ENCODE measurements at places on chromosomes 12 and 14. TPM values are rescaled to one million over a fixed set of nuclear protein-coding genes. Genes with fewer than 3 reads are reported as not detected.

DNA sequence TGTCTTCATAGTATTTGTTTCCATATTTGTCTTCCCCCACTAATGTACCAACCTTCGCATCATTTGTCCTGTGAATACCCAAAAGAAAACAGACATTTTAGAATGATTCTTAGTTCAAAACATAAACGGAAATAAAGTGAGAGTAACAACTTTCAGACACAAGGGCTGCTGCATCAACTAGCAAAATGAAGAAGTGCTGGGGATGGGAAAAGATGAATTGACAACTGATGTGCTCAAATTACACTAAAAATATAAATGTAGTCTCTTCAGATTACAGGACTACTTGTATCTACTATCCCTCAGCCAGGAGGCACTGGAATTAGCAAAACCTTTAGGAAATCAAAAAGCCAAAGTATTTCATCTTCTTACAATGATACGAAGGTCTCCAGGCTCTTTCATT lies 743 bp downstream of the NDUFA12 start:
- peak overlapping the region; percentile 87 for H3K27ac ChIP-seq
- H3K27me3 ChIP-seq: no peaks in the 10 kb centered on the region
- no peak for DNase-seq
- peaks cover 27% of the 10 kb centered on the region for H3K4me1 ChIP-seq

GRCh38 chr12:110888256-110888991 lies 32.0 kb downstream of the MYL2 start:
- no peak overlapping the region for H3K27ac ChIP-seq
- no peak for DNase-seq
- peaks cover 3% of the 10 kb centered on the region for H3K4me1 ChIP-seq
- H3K27me3 ChIP-seq: peaks cover 30% of the 10 kb centered on the region
- no peaks in the 10 kb centered on the region for H3K36me3 ChIP-seq
- H3K4me3 ChIP-seq: no peak overlapping the region

DNA sequence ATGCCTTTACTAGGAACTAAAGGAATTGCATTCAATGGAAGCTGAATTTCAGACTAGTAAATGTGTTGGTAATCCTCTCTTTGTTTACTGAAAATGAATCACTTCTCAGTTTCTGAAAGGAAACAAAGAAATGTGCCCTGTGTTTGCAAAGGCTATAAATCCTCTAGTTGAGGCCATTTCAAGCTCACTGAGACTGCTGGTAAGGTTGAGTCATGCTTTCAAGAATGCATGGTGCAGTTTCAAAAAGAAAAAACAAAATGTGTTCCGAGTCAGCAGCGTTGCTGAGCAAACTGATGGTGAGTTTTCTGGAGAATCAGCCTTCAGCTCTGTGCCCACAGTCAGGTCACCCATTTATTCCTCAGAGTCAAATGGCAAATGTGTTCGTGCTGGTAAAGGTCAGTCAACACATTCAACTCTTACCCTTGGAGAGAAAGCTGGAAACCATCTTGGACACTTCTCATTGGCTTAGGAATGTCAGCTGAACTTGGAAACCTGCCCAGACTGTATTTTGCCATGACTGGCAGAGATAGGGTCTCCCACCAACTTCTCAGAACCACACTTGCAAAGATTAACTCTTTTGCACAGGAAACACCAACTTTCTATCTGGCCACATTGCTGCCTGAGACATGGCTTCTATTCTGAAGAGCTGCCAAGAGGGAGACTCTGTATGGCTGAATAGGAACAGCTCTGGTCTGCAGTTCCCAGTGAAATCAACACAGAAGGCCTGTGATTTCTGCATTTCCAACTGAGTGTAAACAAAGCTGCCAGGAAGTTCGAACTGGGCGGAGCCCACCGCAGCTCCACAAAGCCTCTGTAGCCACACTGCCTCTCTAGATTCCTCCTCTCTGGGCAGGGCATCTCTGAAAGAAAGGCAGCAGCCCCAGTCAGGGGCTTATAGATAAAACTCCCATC lies 484.4 kb downstream of the ATP23 start:
- H3K4me3 ChIP-seq: peak overlapping the region; percentile 30
- peaks cover 22% of the 10 kb centered on the region for H3K36me3 ChIP-seq
- no peak for DNase-seq

DNA sequence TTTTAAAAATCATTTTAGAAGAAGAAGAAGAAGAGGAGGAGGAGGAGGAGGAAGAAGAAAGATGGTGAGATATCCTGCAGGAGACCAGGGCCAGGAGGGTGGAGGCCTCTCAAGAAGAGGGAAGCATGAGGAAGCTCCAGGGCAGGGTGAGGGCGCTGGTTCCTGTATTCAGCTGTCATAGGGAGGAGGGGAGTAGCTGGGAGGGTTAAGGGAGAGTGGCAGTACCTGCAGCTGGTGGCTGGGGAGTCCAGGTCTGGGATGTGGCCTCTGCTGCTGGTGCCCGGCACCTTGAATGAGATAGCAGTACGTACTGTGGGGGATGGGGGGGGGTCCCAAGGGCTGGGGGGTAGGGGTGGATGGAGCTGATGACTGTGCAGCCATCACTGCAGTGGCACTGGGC lies 9.8 kb downstream of the RBP5 start:
- no peak overlapping the region for H3K4me3 ChIP-seq
- no peak for DNase-seq
- peaks cover 2% of the 10 kb centered on the region for H3K36me3 ChIP-seq

Gene RIMBP2
- not detected for total RNA-seq

DNA sequence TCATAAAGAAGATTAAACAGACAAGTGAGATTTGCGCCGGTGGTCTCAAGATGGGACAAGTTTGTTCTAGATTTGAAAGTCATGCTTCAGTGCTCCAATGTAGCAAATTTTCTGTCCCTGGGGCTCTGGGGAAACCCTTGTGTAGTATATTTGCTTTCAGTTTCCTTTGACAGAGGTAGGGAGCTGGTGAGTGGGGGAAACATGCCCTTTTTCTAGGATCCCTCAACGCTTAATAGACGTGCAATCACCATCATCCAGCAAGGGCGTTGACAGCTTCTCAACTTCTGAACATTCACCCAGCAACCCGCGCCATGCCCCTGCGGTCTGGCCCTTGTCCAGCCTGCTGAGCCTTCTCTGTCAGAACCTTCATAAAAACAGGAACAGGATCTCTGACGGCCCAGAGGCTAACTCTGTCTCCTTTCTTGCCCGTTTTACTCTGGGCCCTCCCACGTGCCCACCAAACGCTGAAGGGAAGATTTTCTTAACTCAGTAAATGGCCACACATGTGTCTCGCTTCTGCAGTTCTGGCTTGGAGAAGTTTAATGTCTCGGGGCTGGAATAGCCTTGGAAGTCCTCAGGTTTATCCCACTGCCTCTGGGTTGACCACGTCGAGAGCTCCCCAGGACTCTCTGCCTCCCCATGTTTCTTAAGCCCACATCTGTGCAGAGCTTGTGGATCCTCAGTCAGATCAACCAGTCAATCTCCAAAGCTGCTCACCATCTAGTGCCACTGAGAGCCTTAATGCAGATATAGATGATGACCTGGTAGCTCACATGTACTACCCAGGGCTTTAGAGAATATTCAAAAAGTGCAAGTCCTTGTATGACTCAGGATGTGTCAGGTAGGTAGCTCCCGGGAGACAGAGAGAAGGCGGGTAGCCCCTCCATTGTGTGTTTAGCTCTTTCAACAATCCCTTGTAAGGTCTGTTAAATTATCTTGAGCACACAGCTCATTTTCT lies 58.1 kb upstream of the CCND2 start:
- peaks cover 8% of the 10 kb centered on the region for H3K27me3 ChIP-seq
- no peaks in the 10 kb centered on the region for H3K4me1 ChIP-seq
- H3K27ac ChIP-seq: no peak overlapping the region
- H3K4me3 ChIP-seq: no peak overlapping the region

- no peak overlapping the region for H3K27ac ChIP-seq
- DNase-seq: no peak
- H3K4me3 ChIP-seq: no peak overlapping the region
- H3K4me1 ChIP-seq: peaks cover 5% of the 10 kb centered on the region
Observed at GRCh38 chr12:67419810-67420209, 150.7 kb downstream of the CAND1 start.

DNA sequence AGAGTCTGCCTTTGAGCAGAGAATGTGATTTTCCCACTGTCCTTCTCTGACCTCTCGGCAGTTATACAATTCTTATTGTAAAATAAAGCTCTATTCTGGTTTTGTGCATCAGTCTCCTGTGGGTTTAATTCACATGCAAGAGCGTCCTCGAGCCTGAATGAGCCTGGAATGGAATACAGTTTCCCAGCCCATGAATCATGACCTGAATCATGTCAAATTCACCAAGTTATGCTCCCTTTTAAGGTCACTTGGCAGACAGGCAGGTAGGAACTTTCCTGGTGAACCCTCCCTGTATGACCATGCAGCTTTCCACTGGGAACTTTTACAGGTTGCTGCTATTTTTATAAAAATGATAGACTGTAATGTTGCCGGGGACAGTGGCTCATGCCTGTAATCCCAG lies 41.7 kb downstream of the BICD1 start:
- DNase-seq: no peak
- no peaks in the 10 kb centered on the region for H3K4me1 ChIP-seq
- no peak overlapping the region for H3K4me3 ChIP-seq
- no peaks in the 10 kb centered on the region for H3K27me3 ChIP-seq

- H3K4me3 ChIP-seq: no peak within 1 kb of the TSS
- no peak within 1 kb of the TSS for H3K27ac ChIP-seq
- peaks cover 8% of the 10 kb centered on the region for H3K4me1 ChIP-seq
- DNase-seq: no peak
- H3K36me3 ChIP-seq: no peaks in the 10 kb centered on the region
- H3K27me3 ChIP-seq: no peaks in the 10 kb centered on the region
Observed at GRCh38 chr12:51887476-51888315, at the start of gene ANKRD33. Gene ANKRD33, plus strand, starts transcription at chr12:51888103. Its CDS starts 84 bp downstream, at chr12:51888187.

DNA sequence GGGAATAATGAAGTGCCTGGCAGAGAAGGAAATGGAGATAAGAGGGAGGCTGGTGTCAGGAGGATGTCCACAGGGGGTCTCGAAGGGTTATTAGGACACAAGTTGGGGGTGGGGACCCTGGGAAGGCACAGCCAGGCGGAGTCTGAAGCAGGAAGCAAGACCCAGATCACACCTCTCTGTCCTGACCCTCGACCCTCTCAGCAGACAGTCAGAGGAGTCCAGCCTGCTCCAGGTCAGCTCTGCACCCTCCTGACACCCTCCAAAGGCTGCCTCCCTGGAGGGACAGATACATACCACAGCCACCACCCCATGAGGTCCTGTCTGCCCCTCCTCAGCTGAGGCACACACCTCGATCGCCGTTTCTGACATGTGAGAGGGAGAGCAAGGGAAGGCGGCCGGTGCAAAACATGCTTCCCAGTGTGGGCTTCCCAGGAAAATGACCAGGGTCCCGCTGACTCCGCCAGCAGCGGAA lies 9.0 kb downstream of the BCL11B start:
- DNase-seq: no peak
- H3K27me3 ChIP-seq: peaks cover 90% of the 10 kb centered on the region
- H3K27ac ChIP-seq: no peak overlapping the region

Gene AQP2
- not detected for total RNA-seq

DNA sequence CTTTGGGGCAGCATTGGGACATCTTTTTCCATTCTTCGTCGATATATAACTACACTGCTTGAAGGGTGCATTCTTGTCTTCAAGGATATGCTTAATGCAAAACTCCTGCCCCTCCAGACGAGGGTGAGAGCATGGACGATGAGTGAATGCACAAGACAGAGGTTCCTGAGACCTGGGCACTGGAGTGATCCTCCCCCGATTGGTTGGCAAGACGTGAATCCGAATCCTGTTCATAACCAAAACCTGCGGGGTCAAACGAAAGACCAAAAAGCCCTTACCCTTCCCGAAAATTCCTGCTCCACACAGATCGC lies 684 bp downstream of the KANSL2 start:
- peak overlapping the region; percentile 97 for H3K27ac ChIP-seq
- H3K36me3 ChIP-seq: peaks cover 22% of the 10 kb centered on the region
- peak overlapping the region; percentile 91 for H3K4me3 ChIP-seq
- H3K4me1 ChIP-seq: peaks cover 38% of the 10 kb centered on the region
- no peak for DNase-seq

DNA sequence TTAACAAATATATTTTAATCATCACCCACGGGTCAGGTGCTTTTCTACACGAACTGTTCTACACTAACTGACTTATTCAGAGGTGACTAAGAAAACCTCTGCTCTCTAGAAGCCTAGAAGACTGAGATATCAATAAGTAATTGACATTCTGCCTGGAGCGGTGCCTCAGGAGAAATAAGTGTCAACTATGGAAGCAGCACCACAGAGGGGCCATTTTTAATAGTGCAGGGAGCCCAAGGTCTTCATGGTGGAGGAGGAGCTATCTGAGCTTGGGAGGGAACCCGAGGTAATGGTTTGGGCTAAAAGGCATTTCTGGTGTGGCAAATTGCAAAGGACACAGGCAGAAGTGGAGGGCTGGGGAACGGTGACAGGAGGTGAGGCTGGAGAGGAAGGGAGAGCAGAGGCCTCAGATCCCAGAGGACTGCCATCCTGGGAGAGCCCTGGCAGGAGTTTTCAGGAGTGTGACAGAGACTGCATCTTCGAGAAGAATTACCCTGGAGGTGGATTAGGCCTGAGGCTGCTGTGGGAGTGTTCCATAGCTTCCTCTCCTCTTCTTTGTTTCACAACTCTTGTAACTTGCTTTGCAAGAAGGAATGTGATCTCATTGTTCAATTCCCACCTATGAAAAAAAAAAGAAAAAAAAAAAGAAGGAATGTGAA lies 123.1 kb downstream of the NPAS3 start:
- peaks cover 2% of the 10 kb centered on the region for H3K27me3 ChIP-seq
- no peak overlapping the region for H3K4me3 ChIP-seq
- no peaks in the 10 kb centered on the region for H3K36me3 ChIP-seq
- H3K4me1 ChIP-seq: no peaks in the 10 kb centered on the region

DNA sequence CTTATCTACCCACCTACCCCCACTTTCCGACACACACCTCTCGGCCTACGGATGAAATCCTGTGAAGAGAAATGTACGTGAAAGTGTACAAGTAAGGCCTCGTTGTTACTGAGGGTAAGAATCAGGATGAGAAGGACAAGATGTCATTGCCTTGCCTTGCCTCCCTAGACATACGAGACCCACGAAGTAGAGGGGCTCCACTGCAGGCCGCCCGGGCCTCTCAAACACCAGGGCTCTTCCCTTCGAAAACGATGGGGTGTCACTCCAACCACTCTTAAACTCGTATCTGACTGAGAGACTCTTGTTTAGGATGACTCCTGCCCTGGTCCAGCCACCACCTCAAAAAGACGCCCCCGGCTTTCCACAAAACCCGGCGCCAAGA lies 498 bp downstream of the RACGAP1 start:
- no peaks in the 10 kb centered on the region for H3K27me3 ChIP-seq
- no peak for DNase-seq
- H3K4me1 ChIP-seq: peaks cover 40% of the 10 kb centered on the region
- H3K4me3 ChIP-seq: peak overlapping the region; percentile 99

- peaks cover 11% of the 10 kb centered on the region for H3K4me1 ChIP-seq
- no peak overlapping the region for H3K4me3 ChIP-seq
- peaks cover 2% of the 10 kb centered on the region for H3K36me3 ChIP-seq
Observed at GRCh38 chr12:46958053-46958452, 121.4 kb upstream of the PCED1B start.

Gene DAD1
- 220 TPM for total RNA-seq

- H3K27ac ChIP-seq: no peak overlapping the region
- H3K36me3 ChIP-seq: peaks cover 9% of the 10 kb centered on the region
- no peak overlapping the region for H3K4me3 ChIP-seq
Observed at GRCh38 chr12:53616950-53617349, 9.2 kb downstream of the ATF7 start.

GRCh38 chr12:102498471-102498870 lies 18.1 kb upstream of the IGF1 start:
- H3K4me1 ChIP-seq: no peaks in the 10 kb centered on the region
- no peaks in the 10 kb centered on the region for H3K36me3 ChIP-seq
- DNase-seq: no peak
- peaks cover 11% of the 10 kb centered on the region for H3K27me3 ChIP-seq
